Stimulated activated CD4-positive, alpha-beta T cell treated with anti-CD3 and anti-CD28 coated beads, TNF-alpha, amount 100 ng/mL, for 48 hours (primary cell): ENCODE measurements at places on chromosomes 4 and X.

DNA sequence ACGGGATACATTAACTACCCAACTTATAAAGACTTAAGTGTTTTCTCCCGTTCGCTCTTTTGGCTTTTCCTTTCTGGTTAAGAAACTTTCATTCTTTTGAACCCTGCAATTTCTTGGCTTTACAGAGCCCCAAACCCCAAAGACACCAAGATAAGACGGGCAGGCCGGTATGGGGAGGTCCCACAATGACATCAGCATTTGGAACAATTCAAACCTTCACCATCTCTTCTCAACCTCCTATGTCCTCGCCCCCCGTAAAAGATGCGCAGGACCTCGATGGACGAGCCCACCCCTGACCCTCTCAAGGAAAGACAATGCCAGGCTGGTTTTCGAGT lies 999 bp downstream of the ZNF518B start:
- no peak for DNase-seq

DNA sequence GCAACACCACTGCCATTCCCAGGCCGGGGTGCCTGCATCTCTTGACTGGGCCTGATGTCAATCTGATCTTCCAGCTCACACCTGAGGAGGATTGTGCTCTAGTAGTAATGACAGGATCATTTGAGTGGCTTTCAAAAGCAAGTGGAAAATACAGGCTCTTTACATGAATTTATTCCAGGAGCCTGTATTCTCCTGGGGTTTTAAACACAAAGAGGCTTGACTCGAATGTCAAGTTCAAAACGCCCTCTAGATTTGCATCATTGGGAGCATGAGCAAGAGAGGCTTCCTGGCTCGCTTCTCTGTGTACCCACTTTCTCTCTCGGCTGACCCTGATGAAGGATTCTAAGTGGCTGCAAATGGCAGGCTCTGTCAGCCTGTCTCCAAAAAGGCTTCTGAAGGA lies 199.5 kb upstream of the PUDP start:
- no peak for DNase-seq

- DNase-seq, result no peak
Measured at GRCh38 chr4:184895012-184895695, 69.4 kb upstream of the ACSL1 start.

- DNase-seq, result no peak
Measured at GRCh38 chr4:99490286-99490685, 20.5 kb upstream of the C4orf17 start.

- peak; percentile 28 for DNase-seq
Measured at GRCh38 chrX:51420610-51421009, 75.8 kb downstream of the NUDT11 start.

- no peak for DNase-seq
Measured at GRCh38 chr4:173827707-173828106, 297.7 kb upstream of the HAND2 start.

GRCh38 chr4:85901500-85901899 lies 426.6 kb downstream of the ARHGAP24 start:
- no peak for DNase-seq
